ENCODE measurements at places on chromosomes 2 and 18.

DNA sequence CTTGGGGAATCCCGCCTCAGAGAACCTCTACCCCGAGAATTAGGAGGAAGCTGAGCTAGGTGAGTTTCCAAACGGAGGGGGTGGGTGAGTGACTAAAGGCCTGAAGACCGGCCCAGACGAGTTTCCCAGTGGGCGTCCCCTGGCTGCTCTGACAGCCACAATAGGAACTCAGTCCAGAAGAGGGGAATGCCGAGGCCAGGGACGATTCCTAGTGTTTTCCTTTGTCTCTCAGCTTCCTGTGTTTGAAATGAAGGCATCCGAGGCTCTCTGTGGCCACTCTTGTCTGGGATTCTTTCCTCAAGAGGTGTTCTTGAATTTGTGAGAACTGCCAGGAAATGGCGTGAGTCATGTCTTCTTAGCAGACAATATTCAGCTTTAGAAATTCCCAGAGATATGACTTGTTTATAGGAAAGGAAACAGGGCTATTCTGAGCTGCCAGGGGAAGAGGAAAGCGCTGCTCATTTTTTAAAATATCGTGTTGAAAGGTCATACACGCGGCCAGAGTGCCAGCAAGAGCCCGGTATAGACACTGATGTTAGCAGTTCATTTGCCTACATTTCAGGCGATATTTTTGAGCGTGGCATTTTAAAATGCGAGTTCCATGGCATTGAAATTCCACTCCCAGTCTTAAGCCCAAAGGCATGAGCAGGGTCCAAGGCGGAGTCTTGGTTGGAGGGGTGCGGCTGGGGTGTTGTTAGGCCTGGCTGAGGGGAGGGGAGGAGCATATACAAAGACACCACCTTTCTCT, 169.1 kb upstream of the KLF7 start:
- no peak for DNase-seq

- peak; percentile 11 for DNase-seq
Measured at GRCh38 chr2:102141970-102142828, at the start of gene IL1R1. Gene IL1R1, plus strand, starts transcription at chr2:102142746. Its CDS starts 14,979 bp downstream, at chr2:102157725.

DNA sequence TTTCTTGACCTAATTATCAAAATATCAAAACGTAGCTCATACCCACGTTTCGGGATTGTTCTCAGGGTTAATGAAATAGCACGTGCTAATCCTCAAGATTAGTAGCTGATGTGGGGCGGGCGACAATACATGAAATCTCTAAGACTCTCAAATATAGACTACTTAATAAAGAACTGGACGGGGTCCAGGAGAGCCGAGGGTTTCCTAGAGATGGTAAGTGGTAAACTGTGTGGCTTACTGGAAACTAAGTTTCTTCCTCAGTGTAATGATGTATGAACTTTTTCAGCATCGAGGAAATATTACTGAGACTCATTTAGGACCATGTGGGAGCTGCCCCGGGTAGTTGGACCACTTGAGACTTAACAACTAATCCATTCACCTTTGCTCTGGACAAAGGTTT, 453.3 kb upstream of the SALL3 start:
- no peak for DNase-seq

DNA sequence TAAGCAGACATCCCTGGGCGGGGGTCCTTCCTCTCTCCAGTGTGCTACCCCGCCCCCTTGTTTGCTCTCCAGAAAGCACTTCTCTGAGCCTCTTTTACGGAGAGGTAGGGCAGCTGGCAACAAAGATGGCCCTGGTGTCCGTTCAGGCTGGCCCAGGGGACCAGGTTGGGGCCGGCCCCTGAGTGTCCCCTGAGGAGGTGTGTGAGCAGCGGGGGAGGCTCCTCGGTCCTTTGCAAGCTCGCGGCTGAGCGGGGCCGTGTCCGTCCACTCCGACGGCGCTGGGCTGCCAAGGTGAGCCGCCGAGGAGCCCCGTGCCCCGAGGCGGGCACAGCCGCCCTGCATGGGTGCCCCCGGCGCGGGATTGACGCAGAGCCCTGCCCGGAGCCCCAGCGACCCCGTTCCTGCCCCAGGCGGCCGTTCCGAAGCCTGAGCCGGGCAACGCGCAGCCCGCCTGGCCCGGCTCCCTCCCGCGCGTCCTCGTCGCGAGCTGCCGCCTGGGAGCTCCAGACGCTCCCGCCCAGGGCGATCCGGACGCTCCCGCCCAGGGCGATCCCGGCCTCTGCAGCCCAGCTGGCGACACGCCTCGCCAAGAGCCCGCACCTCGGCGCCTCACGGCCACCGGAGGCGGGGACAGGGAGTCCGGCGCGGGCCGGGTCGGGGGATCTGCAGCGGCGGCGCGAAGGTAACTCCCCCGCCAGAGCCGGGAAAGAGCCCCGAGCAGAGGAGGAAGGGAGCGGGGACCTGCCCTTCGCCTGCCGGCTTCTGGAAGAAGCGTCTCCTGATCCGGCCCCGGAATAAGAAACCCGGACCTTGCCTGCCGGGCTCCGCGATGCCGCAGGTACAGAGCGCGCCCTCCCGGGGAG, at the start of gene PROKR1:
Gene PROKR1, plus strand, starts transcription at position 569 of the 863 bp plus-strand sequence. CDS start 2,243 bp downstream, outside the sequence.
- peak; percentile 38 for DNase-seq

- peak; percentile 26 for DNase-seq
Measured at GRCh38 chr2:45578056-45578843, 32.8 kb downstream of the SRBD1 start.

DNA sequence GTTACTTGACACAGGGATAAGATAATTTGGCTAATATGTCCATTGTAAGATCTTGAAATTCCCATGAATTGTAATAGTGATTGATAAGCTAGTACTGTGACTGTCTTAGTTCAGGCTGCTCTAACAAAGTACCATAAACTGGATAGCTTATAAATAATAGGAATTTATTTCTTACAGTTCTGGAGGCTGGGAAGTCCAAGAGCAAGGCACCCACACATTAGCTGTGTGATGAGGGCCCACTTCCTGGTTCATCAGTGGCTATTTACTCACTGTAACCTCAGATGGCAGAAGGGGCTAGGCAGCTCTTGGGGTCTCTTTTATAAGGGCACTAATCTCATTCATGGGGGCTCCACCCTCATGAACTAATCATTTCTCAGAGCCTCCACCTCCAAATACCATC, 28.5 kb downstream of the NOSTRIN start:
- DNase-seq = no peak

DNA sequence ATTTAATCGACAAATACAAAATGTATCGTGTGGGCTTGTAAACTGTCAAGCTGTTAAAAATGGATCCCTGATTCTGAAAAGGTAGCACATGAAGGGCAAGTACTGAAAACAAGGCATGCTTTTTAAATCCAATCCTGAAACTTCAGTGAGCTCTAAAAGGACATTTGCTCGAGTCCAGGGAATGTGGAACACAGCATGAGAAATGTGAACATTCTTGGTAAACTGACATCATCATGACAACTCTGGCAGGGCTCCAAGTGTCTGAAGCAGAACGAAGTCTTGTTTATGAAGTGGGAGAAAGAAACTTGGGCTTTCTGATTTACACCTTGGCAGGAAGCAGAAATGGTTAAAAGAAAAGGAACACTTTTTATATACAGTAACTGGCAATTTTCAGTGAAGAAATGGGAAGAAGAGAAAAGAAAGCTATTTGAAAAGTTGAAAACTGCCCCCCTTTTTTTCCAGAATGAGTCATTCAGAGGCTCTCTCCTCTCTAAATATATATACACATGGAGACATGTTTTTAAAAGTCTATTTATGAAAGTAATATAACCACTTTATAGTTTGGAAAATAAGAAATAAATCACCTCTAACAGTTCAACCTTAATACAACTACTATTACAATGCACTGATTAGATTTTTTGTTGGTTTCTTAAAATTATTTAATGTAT, 120.8 kb downstream of the GAREM1 start:
- DNase-seq = no peak

- no peak for DNase-seq
Measured at GRCh38 chr2:129827311-129828090, 152.0 kb upstream of the RAB6C start.

GRCh38 chr2:196719110-196719872, 79.8 kb downstream of the CCDC150 start:
- DNase-seq = peak; percentile 50

GRCh38 chr2:234249873-234250272, 199.4 kb downstream of the SPP2 start:
- DNase-seq = no peak

GRCh38 chr2:101251844-101252407, 760 bp upstream of the CNOT11 start:
- DNase-seq = peak; percentile 18

DNA sequence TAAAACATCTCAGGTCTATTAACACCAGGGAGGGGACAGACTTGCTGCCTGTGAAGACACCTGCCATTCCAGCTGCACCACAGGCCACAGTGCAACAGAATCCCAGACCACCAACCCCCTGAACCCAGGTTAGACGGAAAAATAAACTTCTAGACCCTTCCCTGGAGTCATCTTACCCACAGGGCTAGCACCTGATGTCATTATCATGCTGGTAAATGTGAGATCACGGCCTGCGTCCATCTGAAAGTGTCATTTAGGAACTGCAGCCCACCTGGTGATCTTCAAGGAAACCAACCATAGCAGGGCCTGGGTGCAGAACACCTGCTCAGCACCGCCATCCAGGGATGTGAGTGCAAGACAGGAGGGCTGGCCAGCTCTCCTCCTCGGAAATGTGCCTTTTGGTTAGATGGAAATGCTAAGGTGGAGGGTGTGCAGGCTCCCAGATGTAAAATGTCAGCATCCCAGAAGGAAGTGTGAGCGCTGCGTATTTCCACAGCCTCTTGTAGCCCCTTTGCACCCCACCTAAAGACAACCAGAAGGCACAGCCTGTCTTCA, 80.8 kb downstream of the PTGR3 start:
- no peak for DNase-seq
